ENCODE measurements at places on chromosomes 12 and 14.

GRCh38 chr14:80850197-80850814, 91.2 kb downstream of the CEP128 start:
- DNase-seq = no peak

- no peak for DNase-seq
These were observed 43.3 kb upstream of the MED13L start for GRCh38 chr12:116320791-116321217.

- no peak for DNase-seq
These were observed 947 bp downstream of the AEBP2 start for GRCh38 chr12:19440019-19440858.

GRCh38 chr14:57761800-57762199, 104.1 kb downstream of the SLC35F4 start:
- DNase-seq = no peak

DNA sequence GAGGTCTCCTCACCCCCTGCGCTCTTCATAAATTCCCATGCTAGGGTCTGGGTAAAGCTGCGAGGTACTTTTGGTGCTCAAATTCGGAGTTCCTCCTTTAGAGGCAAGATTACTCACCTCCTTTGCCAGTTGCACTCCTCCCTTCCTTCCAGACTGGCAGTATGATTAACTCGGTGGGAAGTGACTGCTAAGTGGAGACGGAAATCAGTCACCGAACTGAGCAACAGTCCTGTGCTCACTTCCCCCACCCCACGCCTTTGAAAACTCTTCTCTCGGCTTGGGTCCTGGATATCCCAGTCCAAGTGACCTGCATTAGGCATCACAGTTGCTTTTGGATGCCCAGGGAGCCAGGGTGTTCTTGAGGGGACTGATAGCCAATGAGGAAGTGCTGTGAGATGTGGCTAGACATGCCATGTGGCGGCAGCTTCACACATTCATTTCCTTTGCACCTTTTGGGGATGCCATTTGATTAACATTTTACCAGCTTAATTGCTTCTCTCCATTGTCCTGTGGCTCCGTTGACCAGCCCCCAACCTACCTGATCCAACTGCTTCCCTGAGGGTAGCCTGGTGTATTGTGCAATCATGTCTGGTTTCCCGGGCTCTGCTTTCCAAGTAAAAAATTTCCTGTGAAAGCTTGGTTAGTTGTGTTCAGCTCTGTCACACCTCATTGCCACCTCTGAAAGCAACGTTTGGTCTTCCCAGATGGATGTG, 840 bp downstream of the PNP start:
- peak; percentile 4 for DNase-seq

DNA sequence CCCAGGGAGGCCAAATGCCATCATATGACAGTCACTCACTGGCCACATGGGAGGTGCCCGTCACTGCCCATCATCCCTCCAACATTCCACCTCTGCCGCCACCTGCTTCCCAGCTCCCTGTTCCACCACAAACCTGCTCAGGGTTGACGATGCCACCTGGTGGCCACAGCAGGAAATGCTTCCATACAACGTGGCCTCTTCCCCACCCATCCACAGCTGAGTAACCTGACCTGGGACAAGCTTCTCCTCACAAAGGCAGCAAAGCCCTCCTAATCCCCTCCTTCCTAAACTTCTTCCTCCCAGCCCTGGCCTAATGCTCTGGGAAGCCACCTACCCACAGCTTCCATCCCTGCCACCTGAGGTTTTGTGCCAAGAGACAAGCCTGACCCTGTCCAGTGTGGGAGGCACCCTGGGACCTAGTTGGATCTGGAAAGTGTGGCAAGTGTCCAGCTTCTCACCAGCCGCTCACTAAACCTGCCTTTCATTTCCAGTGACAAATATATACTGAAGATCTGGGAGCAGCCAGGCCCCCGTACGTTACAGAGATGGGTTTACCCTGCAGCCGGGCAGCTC, 4.3 kb downstream of the DEGS2 start:
- no peak for DNase-seq

GRCh38 chr12:18074001-18074400, 16.0 kb downstream of the RERGL start:
- DNase-seq = peak; percentile 0

DNA sequence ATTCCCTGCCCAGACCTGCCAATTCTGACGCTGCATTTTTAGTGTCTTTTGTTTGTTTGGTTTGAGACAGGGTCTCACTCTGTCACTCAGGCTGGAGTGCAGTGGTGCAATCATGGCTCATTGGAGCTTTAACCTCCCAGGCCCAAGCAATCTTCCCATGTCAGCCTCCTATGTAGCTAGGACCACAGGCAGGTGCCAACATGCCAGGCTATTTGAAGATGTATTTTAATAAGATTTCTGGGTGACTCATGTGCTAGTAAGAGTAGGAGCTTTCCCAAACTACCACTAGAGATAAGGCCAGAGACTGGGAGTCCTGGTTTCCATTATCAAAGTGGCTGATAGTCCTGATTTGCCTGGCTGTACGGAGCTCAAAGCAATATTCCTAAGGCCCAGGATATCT, 693.3 kb downstream of the MED13L start:
- no peak for DNase-seq

DNA sequence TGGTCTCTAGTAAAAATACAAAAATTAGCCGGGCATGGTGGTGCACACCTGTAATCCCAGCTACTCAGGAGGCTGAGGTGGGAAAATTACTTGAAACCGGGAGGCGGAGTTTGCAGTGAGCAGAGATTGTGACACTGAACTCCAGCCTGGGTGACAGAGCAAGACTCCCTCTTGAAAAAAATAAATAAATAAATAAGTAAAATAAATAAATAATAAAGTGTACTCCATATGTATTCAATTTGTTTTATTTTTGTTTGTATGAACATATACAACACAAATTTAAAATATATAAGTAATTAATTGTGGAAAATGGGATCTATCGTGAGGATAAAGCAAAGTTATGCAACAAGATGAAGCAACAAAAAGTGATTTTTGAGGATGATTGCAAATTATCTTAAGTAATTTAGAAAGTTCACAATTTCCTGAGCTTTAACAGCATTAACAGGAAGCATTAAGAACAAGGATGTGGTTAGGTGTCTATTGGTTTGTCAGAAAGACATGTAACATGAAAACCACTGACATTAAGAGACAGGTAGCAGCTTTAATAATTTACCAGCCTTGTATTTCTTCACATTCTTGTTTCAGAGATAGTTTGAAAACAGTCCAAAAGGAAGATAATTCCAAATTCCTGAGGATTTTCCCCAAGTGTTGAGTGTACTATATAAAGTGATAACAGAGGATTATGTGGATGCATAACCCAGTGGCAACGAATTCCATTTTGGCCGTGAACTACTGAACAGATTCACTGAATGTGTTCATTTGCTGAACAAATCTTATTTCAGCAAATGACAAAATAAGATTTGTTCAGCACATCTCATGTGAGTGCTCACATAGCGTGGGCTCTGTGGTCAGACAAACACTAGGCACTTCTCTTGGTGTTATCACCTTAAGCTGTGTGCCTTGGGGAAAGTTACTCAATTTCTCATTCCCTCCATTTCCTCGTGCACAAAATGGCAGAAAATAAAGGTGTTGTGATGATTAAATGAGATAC, 68.6 kb upstream of the RESF1 start:
- DNase-seq = no peak

GRCh38 chr14:44895716-44896115, 66.0 kb downstream of the KLHL28 start:
- DNase-seq = no peak

DNA sequence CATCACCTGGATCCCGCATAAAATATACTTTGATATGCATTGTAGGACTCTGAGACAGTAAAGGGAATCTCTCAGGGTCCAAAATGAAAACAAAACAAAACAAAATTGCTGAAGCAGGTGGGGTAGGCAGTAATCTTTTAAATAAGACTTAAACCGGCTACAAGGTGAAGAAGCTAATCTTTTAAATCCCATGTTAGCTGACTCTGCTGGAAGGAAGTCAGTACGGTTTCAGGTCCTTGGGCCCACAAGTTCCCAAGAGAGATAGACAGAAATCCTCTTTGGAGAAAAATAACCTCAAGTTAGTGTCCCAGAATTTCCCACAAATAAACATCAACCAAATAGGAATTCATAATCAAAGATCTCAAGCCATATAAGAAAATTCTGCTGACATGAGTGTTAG, 5.0 kb upstream of the EPS8 start:
- no peak for DNase-seq

DNA sequence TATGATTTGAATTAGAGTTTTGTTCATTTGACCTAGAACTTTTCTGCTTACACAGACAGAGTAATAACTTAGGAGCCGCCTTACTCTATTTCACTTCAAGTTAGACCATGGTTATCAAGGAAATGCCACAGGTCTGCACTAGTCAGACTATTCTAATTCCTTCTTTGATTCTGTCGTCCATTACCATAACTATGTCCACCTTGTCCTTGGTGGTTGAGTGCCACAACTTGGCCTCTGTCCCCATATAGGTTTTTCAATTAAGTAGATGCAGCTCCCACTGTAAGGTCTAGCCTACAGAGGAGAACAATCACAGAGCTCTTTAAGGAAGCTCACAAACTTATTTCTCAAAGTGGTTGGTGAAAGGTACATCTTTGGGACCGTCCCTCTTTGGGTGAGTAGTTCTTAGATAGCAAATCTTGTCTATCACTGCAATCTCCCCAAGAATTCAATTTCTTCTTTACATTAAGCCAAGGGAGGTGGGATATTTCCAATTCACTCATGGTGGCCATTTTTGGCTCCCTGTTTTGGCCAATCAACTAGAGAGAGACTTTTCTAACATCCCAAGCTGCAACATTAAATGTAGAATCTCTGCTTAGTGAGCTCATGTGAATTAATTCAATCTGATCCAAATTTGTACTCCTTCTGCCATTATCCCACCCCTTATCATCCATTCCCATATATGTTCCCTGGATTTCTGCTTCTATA, 434.6 kb downstream of the ADAMTS20 start:
- no peak for DNase-seq

GRCh38 chr12:48352157-48352760, 1.5 kb upstream of the ZNF641 start:
- DNase-seq = no peak

- DNase-seq = peak; percentile 31
These were observed 1.9 kb downstream of the DUSP16 start for GRCh38 chr12:12560587-12561370.

DNA sequence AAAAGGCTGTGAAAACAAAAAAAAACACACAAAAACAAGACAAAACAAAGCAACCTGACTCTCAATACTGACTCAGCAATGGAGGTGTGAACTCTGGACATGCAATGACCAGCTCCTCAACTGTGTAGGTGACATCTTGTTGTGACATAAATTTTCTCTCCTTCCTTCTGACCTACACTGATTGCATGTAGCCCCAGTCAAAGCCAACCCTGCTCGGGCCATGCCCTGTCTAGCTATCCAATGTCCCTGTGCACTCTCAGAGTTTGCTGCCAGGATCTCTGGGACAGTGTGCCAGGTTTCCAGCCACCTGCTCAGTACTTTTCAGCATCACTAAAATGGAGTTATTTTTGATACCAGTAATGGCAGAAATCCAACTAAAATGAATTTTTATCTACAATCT, 18.9 kb upstream of the CRACR2A start:
- DNase-seq = no peak

DNA sequence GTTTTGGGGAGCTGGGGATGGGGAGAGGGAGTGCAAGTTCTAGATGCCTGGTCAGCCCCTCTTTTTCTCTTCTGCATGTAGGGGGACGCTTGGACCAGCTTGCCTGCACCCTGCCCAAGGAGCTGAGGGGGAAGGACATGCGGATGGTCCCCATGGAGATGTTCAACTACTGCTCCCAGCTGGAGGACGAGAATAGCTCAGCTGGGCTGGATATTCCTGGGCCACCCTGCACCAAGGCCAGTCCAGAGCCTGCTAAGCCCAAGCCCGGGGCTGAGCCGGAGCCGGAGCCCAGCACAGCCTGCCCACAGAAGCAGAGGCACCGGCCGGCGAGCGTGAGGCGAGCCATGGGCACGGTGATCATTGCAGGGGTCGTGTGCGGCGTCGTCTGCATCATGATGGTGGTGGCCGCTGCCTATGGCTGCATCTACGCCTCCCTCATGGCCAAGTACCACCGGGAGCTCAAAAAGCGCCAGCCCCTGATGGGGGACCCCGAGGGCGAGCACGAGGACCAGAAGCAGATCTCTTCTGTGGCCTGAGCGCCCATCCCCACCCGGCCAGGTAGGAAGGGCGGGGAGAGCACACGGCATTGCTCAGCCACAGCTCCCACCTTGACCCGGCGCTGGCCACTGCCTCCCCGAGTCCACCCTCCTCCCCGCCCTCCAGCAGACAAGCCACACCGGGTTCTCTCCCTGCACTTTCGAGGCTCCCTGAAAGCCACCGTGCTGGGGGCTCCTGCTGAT, 14.0 kb downstream of the LRTM2 start:
- no peak for DNase-seq

- no peak for DNase-seq
These were observed 251.4 kb upstream of the ATP2B1 start for GRCh38 chr12:89960011-89960507.

DNA sequence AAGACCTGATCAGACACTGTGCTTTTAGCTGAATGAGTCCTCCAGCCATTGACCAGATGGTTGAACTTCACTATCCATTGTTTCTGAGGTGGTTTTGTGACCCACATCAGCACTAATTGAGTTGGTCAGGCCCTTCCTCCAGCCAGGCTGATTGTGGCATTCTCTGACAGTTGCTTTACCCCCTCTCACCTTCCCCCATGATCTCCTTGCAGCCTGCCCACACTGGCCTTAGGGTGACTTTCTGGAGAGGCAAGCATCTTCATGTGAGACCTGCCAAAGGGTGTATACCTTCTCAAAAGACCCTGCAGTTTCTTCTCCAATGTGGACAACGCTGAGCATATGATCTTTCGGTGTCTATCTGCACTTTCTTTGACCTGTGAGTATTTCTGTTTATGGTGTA, 83.9 kb downstream of the GPATCH2L start:
- no peak for DNase-seq

- DNase-seq = no peak
These were observed 56.1 kb upstream of the MAP1LC3B2 start for GRCh38 chr12:116502989-116503496.

GRCh38 chr12:81039231-81039630, 38.6 kb upstream of the ACSS3 start:
- no peak for DNase-seq

GRCh38 chr12:68223067-68223747, 2.4 kb downstream of the IL26 start:
- no peak for DNase-seq

GRCh38 chr12:32051511-32052211, 55.0 kb upstream of the BICD1 start:
- DNase-seq = no peak

GRCh38 chr14:77421201-77421600, 2.1 kb downstream of the NOXRED1 start:
- no peak for DNase-seq

DNA sequence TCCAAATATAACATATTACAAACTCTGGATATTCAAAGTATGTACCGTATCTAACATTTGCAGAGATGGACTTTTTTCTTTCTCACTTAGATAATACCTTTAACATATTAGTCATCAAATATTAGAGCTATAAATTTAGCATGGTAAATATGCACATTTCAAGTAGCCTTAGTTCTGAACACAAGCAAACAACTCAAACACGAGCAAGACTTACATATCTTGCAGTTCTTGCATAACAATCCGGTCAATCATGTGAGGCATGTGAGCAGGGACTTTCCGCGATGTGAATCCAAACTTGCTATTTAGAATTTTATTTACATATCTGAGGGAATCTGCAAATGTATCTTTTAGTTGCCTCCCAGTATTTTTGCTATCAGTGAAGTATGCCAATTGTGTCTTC, 22.1 kb upstream of the SYCP3 start:
- no peak for DNase-seq
